Activated T-helper 9 cell treated with anti-CD3 and anti-CD28 coated beads, Interleukin-2, amount 50 U/mL, for 16 hours (primary cell): ENCODE measurements at places on chromosomes 5 and 9.

- DNase-seq: no peak
Measured at GRCh38 chr5:168674893-168675482, 95.8 kb upstream of the PANK3 start.

GRCh38 chr5:119218830-119219782 lies 136.7 kb upstream of the TNFAIP8 start:
- DNase-seq: no peak

DNA sequence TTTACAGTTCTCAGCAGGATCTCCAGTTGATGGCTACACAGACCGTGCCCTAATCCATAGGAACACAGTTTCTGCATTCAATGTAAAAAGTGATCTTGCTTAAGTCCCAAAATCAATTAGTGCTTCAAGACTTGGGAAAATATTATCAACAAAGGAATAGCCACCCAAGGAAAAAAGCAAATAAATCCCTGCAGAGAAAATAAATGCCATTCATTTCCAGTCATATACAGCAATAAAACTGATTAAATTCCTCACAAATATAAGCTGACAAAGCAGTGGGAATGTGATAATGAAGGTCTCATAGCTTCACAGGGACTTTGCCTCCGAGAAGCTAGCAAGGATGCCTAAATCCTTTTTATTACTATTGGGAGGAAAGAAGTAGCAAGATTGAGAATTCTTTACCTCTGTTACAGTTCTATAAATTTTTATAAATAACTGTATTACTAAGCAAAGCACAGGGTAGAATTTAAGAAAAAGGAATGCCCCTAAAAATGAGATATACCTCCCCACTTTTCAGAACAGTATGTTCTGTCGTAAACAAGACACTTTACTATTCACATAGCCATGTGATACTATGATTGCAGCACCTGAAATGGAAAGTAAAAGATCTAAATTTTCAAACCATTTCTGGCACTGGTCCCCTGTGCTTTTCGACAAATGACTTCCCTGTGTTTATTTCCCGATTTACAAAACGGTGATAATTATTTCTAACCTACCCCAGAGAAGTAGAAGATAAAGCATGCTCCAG lies 59.8 kb downstream of the ARSB start:
- DNase-seq: no peak

DNA sequence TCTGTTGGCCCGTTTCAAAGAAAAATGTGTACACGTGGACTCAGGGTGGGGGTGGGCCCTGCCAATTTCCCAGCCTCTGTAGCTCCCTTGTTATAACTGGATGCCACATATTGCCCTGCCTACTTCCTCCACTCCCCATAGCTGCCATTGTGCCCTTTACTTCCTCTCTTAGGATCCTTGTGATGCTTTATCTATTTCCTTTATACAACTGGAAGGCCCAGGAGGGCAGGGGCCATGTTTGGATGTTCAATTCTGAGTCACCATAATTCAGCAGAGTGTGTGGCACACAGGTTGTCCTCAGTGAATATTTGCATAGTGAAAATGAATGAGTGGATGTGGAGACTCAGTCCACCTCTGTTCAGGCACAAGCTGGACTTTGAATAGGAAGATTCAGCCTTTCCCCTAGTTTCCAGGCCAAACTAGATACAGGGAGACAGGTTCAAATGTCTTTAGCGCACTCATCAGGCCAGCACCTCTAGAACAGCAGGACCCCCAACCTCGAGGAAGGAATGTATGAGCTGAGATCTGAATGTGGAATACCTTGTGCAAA lies 10.6 kb upstream of the FEM1C start:
- no peak for DNase-seq

GRCh38 chr9:136171801-136172411 lies 33.0 kb downstream of the LHX3 start:
- DNase-seq: no peak

DNA sequence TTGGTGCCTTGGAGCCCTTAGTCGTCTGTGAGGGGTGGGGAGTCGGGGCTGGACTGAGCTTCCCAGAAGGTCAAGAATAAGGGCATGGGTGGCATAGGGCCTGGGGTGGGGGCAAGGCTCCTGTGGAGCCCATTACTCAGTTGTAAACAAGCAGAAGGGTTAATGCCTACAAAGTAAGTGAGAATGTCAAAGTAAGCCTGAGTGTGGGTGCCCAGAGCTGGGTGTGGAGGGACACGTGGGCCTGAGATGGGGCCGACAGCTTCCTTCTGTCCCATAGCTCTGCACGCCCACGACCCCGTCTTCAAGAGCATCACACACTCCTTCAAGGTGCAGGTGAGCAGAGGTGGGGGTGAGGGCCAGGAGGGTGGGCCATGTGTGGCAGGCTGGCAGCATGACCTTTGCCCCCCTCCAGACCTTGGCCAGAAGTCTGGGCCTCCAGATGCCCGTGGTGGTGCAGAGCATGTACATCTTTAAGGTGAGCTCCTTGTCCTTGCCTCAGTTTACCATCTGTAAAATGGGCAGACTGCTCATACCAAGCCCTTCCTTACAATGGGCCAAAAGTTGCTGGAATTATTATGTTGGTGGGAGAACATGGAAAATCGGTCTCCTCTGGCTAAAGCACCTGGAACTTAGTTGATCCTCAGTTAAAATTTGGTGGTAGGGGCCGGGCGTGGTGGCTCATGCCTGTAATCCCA lies 11.1 kb downstream of the DOLK start:
- DNase-seq: no peak
